ENCODE measurements at places on chromosomes 6 and 20.

DNA sequence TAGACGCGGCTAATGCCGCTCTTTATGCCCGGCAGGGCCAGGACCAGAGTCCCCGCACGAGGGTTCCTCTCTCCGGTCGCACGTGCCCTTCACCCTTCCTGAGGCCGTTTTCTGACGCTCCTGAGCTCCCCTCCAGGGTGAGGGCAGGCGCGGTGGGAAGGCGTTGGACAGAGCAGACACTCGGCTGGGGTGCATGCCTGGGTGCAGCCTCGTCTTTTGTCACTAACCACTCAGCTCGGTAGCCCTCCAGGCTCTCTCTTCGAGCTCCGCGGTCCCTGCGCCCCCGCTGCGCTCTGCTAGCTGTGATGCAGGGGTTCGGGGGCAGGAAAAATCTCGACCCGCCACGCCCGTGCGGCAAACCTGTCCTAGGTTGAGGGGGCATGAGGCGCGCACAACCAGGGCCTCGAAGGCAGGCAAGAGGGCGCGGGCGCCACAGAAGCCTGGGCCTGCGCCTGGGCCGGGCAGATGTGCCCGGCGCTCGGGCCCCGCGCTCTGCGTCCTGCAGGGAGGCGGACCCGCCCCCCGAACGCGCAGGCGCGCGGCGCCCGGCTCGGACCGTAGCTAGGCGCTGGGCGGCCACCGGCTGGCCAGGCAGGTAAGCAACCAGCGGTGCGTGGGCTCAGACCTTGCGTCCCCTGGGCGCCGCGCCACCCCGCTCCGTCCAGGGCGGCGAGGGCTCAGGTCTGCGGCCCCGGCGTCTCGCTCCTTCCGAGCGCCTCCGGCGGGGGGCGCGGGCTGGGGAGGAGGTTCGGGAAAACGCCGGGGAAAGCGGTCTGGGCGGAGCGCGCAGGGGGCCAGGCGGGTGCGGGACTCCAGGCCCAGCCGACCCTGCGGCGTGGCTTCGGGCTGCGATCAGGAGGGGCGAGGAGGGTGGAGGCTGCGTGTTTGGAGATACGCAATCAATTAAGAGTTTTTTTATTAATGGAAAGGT is at the start of gene L3MBTL1:
Gene L3MBTL1 (plus strand): TSS at position 548 of the 931 bp plus-strand sequence. CDS start 5,807 bp downstream, outside the sequence.
- DNase-seq: no peak

DNA sequence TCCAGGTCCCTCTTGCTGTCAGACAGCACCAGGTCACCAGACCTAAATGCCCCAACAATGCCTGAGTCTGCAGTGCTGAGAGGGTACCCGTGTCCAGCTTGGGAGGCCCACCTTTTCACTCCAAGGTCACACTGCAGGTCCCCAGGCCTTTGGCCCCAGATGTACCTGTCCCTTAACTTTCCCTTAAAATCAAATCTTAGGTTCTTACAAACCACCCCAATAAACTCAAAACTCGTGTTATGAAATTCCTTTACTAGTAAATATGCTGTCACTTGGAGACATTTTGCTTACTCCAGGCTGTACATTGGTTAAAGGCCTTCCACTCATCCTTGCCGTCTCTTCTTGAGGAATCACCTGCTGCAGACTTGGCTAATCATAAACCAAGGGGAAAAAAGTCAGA is 165.7 kb upstream of the RREB1 start:
- no peak for DNase-seq

DNA sequence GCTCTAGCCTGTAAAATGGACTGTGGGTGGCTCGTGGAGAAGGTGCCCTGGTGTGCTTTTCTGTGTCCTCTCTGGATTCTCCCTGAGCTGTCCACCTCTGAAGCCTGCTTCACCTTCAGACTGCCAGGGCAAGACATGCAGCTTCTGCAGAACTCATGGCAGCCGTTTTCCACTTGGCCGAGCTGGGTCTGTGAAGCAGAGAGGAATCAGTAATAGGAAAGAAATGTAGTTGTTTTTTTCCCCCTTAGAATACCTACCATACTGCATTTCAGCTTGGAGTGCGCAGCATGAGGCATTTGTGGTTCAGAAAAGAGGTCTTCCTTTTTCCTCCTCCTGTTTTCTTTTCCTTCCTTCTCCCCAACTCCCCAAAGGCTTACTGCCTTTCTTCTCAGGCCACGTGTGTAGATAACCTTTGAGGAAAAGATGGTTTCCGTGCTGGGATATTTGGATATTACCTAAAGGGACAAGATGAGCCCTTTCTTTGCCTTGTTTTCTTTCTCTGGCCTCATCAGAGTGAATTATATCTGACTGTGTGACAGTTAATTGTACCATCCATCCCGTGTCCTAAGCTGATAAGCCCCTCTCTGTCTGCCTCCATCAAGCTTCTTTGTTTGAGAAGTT is 39.4 kb downstream of the RREB1 start:
- no peak for DNase-seq

- DNase-seq: no peak
Observed at GRCh38 chr20:30892541-30893345, 364.7 kb upstream of the DEFB115 start.

GRCh38 chr20:16301986-16302385 is 271.3 kb downstream of the KIF16B start:
- DNase-seq: no peak

- DNase-seq: no peak
Observed at GRCh38 chr6:143253586-143253985, 192.9 kb downstream of the AIG1 start.

Measured in stimulated activated naive CD4-positive, alpha-beta T cell treated with Interleukin-2 at 50 U/mL for 16 hours (primary cell).